ENCODE measurements at places on chromosomes 4 and X.
A peak's percentile ranks its signal among the peaks of the same experiment; 100 is the strongest.

GRCh38 chr4:10198365-10198764 is 81.8 kb upstream of the WDR1 start:
- H3K4me1 ChIP-seq = no peaks in the 10 kb centered on the region
- DNase-seq = no peak
- H3K27ac ChIP-seq = no peak overlapping the region
- H3K27me3 ChIP-seq = no peaks in the 10 kb centered on the region
- no peak overlapping the region for H3K4me3 ChIP-seq

- no peak overlapping the region for H3K27ac ChIP-seq
- H3K4me1 ChIP-seq = peaks cover 10% of the 10 kb centered on the region
- peaks cover 2% of the 10 kb centered on the region for H3K36me3 ChIP-seq
- no peak overlapping the region for H3K4me3 ChIP-seq
- no peak for DNase-seq
Observed at GRCh38 chrX:72141372-72142004, 9.8 kb upstream of the RTL5 start.

GRCh38 chrX:46913667-46914066 is 1.4 kb downstream of the JADE3 start:
- peak overlapping the region; percentile 82 for H3K27ac ChIP-seq
- DNase-seq = no peak
- no peaks in the 10 kb centered on the region for H3K27me3 ChIP-seq
- no peaks in the 10 kb centered on the region for H3K4me1 ChIP-seq
- peak overlapping the region; percentile 68 for H3K4me3 ChIP-seq

- H3K4me3 ChIP-seq = no peak overlapping the region
- H3K36me3 ChIP-seq = no peaks in the 10 kb centered on the region
- H3K27ac ChIP-seq = no peak overlapping the region
- no peaks in the 10 kb centered on the region for H3K4me1 ChIP-seq
- DNase-seq = no peak
Observed at GRCh38 chr4:115310641-115311040, 197.2 kb upstream of the NDST4 start.

- H3K27ac ChIP-seq = no peak overlapping the region
- no peaks in the 10 kb centered on the region for H3K27me3 ChIP-seq
- DNase-seq = no peak
- H3K36me3 ChIP-seq = no peaks in the 10 kb centered on the region
- H3K4me1 ChIP-seq = no peaks in the 10 kb centered on the region
- no peak overlapping the region for H3K4me3 ChIP-seq
Observed at GRCh38 chr4:115110191-115111181, 2.9 kb downstream of the NDST4 start.

- no peaks in the 10 kb centered on the region for H3K27me3 ChIP-seq
- DNase-seq = no peak
- peaks cover 8% of the 10 kb centered on the region for H3K4me1 ChIP-seq
Observed at GRCh38 chrX:53075011-53075410, 7.2 kb upstream of the TSPYL2 start.

GRCh38 chrX:153400146-153401132 is 711 bp downstream of the PNMA6E start:
- H3K4me1 ChIP-seq = no peaks in the 10 kb centered on the region
- H3K4me3 ChIP-seq = no peak overlapping the region
- no peaks in the 10 kb centered on the region for H3K36me3 ChIP-seq
- H3K27ac ChIP-seq = no peak overlapping the region
- H3K27me3 ChIP-seq = no peaks in the 10 kb centered on the region

- no peak overlapping the region for H3K27ac ChIP-seq
- no peaks in the 10 kb centered on the region for H3K36me3 ChIP-seq
- no peaks in the 10 kb centered on the region for H3K4me1 ChIP-seq
- no peak for DNase-seq
- H3K4me3 ChIP-seq = no peak overlapping the region
Observed at GRCh38 chrX:141279476-141279875, 37.2 kb upstream of the SPANXC start.

GRCh38 chr4:94852616-94853015 is 94.9 kb downstream of the BMPR1B start:
- no peak overlapping the region for H3K27ac ChIP-seq
- H3K36me3 ChIP-seq = no peaks in the 10 kb centered on the region
- H3K27me3 ChIP-seq = no peaks in the 10 kb centered on the region
- H3K4me3 ChIP-seq = no peak overlapping the region
- no peak for DNase-seq

DNA sequence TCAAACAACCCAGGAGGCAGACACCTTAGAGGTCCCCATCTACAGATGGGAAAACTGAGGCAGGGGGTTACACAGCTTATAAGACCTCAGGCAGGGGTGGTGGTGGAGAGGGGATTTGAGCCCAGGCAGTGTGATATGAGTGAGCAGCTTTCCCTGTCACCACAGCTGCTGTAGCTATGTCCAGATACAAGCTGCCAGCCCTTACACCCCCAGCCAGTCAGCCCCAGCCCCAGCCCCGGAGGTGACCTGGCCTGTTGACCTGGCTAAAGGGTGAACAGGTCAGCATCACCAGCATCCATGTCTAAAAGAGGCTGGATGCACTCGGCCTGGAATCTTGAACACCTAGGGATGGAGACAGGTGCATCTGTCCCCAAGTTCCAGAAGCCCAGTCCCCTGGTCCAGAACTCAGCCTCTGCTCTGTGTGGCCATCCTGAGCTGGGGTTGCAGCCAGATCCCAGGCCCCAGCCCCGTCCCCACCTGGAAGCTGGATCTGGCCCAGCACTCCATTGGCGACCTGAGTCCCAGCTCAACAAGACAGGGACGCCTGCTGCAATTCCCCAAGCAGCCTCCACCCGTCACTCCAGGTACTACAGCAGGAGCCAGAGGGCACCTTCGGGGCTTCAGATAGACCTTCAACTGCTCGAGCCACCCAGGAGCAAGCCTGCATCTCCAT is 89.5 kb downstream of the JAKMIP1 start:
- H3K27me3 ChIP-seq = peaks cover under 1% of the 10 kb centered on the region
- DNase-seq = peak; percentile 54
- no peak overlapping the region for H3K4me3 ChIP-seq
- no peaks in the 10 kb centered on the region for H3K4me1 ChIP-seq
- H3K36me3 ChIP-seq = no peaks in the 10 kb centered on the region

DNA sequence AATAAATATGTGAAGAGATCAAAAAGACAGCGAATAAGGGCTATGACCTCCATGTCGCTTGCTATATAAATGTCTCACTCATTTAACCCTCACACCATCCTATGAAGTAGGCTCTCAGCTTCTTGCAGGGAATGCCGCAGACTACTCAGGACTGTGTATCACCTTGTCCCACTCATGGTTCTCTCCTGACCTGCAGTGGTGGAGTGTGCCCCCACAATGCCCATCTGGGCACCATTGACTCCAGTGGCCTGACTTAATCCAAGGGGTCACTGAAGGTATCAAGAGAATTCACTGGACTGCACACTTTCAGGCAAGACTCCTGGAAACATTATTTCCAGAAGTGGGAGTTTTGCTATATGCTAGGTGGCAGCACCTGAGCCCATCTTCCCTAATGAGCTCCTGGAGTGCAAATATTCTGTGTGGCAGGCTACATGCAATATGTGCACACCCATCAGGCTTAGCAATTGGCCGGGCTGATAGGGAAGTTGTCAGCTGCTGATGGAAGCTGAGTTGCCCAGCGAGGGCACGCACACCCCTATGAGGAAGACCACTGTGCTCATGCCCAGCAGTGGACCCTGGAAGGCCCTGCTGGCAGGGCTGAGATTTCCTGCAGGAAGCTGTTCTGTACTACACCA is 8.2 kb upstream of the EFNB1 start:
- no peak for DNase-seq
- peaks cover 3% of the 10 kb centered on the region for H3K27me3 ChIP-seq
- H3K27ac ChIP-seq = no peak overlapping the region

DNA sequence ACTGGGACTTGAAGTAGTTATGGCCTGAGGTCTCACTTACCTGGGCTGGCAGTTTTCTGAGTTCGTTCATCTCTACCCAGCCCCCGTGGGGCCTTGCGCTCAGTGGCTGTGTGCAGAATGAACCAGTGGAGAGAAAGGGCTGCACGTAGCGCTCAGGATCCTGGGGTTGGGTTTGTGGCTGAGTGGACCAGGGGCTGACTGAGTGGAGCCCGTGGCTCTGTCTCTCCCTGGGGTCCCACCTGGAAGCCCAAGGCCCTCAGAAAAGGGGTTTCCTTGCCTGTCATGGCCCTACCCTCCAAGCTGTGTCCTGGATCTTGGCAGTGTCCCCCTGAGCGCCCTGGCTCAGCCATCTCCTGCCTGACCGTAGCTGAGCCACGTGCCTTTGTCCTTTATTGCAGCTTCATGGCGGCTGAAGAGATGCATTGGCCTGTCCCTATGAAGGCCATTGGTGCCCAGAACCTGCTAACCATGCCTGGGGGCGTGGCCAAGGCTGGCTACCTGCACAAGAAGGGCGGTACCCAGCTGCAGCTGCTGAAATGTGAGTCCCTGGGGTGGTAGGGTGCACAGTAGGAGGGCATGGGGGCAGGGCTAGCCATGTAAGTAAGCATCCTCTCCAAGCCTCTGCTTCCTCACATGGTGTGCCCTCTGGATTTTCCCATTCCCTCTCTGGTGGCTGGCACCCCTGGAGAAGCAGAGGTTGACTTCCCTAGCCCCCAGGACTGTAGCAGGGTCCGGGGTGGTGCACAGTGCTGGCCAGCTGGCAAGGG is 23.2 kb upstream of the ADD1 start:
- H3K4me1 ChIP-seq = peaks cover 22% of the 10 kb centered on the region
- DNase-seq = no peak
- no peak overlapping the region for H3K4me3 ChIP-seq
- H3K27me3 ChIP-seq = no peaks in the 10 kb centered on the region
- H3K36me3 ChIP-seq = peaks cover 37% of the 10 kb centered on the region

- DNase-seq = no peak
- H3K27me3 ChIP-seq = no peaks in the 10 kb centered on the region
- no peaks in the 10 kb centered on the region for H3K4me1 ChIP-seq
- no peaks in the 10 kb centered on the region for H3K36me3 ChIP-seq
- no peak overlapping the region for H3K27ac ChIP-seq
- H3K4me3 ChIP-seq = no peak overlapping the region
Observed at GRCh38 chrX:9874483-9874882, 88.3 kb downstream of the SHROOM2 start.

- H3K27me3 ChIP-seq = no peaks in the 10 kb centered on the region
- no peaks in the 10 kb centered on the region for H3K36me3 ChIP-seq
- no peak overlapping the region for H3K27ac ChIP-seq
- no peak overlapping the region for H3K4me3 ChIP-seq
- no peaks in the 10 kb centered on the region for H3K4me1 ChIP-seq
- DNase-seq = no peak
Observed at GRCh38 chrX:136325377-136325776, 24.6 kb downstream of the ADGRG4 start.

DNA sequence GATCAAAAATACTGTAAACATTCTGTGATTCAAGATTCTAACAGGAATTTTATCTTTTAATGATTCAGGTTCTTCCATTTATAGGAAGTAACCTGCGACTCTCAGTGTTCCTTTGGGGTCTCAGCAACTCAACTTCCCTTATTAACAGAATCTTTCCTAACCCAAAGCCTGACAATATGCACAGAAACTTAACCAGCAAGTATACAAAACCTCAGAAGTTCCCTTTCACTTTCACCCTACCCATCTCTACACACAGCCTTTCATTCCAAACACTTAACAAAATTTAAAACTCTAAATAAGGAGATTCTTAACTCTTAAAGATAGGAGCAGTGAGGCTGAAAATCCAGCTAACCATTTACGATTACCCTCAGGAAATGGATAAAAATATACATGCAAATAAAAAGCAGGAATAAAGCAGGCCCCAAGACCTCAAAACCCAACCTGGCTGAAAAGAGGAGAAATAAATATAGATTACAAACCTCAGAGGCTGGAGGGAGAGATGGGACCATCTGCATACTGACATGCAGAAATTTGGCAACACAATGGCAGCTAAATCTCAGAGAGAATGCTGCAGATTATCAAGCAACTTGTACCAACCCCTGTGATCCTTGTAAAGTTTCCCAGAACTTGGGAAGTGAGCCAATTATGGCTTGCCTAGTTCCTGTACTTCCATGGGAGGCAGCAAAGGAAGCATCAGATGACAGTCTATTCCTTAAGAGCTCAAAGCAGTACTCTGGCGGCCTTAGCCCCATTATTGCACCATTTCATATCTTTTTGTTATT is 101.0 kb downstream of the ATP11C start:
- no peaks in the 10 kb centered on the region for H3K4me1 ChIP-seq
- no peaks in the 10 kb centered on the region for H3K27me3 ChIP-seq
- no peak for DNase-seq
- H3K27ac ChIP-seq = peak overlapping the region; percentile 66
- H3K36me3 ChIP-seq = no peaks in the 10 kb centered on the region

- H3K4me1 ChIP-seq = no peaks in the 10 kb centered on the region
- no peak for DNase-seq
- no peaks in the 10 kb centered on the region for H3K27me3 ChIP-seq
- H3K27ac ChIP-seq = no peak overlapping the region
- no peak overlapping the region for H3K4me3 ChIP-seq
- H3K36me3 ChIP-seq = no peaks in the 10 kb centered on the region
Observed at GRCh38 chrX:42837747-42838146, 59.8 kb upstream of the PPP1R2C start.

GRCh38 chr4:3347871-3348270 is 55.0 kb downstream of the RGS12 start:
- H3K27ac ChIP-seq = no peak overlapping the region
- H3K4me3 ChIP-seq = no peak overlapping the region
- H3K27me3 ChIP-seq = no peaks in the 10 kb centered on the region
- no peak for DNase-seq
- peaks cover 6% of the 10 kb centered on the region for H3K4me1 ChIP-seq

DNA sequence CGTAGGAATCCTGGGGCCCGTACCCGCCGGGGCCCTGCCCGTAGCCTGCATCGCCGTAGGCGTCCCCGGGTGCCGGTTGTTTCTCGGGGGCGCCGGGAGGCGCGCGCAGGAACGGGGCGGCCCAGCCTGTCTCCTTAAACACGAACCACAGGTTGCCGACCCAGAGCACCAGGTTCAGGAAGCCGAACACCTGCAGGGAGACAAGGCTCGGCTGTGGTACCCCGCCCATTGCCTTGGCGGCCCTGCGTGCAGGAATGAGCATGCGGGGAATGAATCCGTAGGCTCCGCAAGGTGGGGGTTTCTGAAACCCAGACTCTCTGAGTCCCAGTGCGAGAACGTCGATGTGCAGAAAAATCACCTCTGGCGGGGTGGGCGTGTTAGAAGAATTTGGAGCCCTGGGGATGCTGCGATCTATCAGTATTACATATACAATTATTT is 5.4 kb upstream of the PRICKLE3 start:
- DNase-seq = no peak
- peak overlapping the region; percentile 86 for H3K27ac ChIP-seq
- H3K36me3 ChIP-seq = no peaks in the 10 kb centered on the region
- H3K27me3 ChIP-seq = no peaks in the 10 kb centered on the region

DNA sequence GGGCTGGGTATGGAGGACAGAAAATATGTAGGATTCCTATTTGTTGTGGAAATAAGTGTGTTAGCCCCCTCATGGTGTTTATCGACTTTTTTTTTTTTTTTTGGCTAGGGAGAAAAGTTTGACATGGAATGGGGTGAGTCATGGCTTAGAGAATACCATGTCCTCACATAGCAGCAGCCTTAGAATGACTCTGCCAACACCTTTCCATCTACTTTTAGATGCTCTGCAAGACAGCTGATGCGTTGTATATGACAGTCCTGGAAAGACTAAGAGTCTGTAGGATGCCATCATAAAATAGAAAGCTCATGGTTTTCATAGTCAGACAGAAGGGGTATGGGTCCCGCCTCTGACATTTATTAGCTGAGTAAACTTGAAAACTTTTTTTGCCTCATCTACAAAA is 37.7 kb downstream of the MTTP start:
- no peaks in the 10 kb centered on the region for H3K36me3 ChIP-seq
- no peaks in the 10 kb centered on the region for H3K27me3 ChIP-seq
- DNase-seq = no peak
- no peak overlapping the region for H3K4me3 ChIP-seq
- peaks cover 29% of the 10 kb centered on the region for H3K4me1 ChIP-seq

GRCh38 chr4:122879001-122879400 is 43.4 kb downstream of the NUDT6 start:
- H3K4me1 ChIP-seq = no peaks in the 10 kb centered on the region
- H3K27me3 ChIP-seq = no peaks in the 10 kb centered on the region
- DNase-seq = no peak
- H3K27ac ChIP-seq = no peak overlapping the region
- H3K4me3 ChIP-seq = no peak overlapping the region

Data from sigmoid colon (tissue), 7 donors.